Stimulated activated CD4-positive, alpha-beta T cell treated with anti-CD3 and anti-CD28 coated beads, Interleukin-4, amount 100 ng/mL, for 24 hours (primary cell): ENCODE measurements at places on chromosomes 3 and 15.

DNA sequence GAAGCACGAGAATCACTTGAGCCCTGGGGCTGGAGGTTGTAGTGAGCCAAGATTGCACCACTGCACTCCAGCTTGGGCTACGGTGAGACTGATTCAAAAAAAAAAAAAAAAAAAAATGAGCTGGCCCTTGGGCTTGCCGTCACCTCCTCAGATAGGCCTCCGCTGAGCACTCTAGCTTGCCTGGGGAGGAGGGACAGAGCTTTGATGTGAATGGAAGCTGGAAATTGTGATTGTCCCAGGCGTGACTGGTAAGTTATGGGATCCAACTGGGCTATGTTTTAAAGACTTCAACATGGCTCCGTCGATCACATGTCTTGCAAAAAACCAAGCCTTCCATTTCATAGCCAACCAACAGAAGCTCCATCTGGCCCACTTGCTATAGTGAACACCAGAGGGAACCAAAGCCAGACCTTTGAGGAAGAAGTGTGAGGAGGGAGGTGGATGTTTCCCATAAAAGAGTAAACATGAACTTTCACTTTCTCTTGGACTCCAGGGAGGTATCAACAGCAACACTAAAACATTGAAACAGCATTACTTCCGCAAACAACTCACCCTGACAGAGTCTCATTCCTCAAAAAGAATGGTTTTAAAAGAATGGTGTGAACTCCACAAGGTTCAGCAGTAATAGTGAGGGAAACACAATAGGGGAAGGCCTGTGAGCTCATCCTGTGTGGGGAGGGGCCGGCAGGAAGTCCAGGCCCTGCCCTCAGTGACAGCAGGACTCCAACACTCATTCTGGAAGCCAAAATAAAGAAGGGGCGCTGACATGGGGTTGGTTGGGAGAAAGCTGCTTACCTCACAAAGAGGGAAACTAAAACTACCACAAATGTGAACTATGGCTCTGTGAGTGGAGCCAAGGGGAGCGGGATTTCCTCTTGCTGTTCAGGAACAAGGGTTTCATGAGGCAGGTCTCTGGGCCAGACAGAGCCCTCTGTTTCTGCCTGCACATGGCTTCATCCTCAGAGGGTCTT is 59.2 kb upstream of the IL12A start:
- DNase-seq: no peak

DNA sequence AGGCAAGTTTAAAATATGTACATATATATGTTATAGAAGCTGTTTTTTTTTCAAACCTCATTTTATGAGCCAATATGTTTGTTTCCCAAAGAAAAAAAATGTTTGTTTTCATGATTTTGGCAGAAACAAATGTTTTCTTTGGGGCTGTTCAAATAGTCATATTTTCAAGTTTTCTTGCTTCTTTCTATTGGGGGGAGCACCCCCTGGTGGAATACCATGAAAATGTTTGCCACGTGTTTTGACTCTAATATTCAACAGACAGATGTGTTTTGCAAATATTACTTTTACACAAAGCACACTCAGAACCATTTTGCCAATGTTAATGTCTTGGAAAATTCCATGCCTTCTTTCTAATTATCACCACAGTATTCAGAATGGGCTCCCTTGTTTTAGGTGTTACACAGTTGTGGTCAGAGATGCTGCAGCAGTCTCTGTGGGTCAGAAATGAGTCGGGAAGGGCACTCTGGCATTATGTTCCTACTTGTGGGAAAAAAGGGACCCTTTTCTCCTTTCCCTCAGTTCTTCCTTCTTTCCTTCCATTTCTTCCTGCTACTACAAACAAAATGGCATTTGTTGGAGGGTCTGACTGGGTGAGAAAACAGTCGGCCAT is 817.0 kb downstream of the TUSC7 start:
- no peak for DNase-seq

DNA sequence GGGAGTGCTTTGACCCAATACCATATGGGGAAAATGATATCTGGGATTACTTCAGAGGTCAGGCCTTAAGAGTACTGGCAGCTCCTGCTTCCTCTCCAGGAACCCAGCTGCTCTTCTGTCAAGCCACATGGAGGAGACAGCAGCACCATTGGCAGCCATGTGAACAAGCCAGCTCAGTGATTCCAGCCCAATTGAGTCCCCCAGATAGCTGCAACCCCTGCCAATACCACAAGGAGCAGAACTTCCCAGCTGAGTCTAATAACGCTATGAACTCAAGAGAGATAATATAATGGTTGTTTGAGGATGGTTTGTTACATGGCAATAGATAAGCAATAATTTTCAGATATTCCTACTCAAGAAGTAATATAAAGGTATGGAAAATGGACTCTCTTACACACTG is 126.8 kb upstream of the CPNE4 start:
- no peak for DNase-seq

- DNase-seq: no peak
Measured at GRCh38 chr3:37973246-37974054, 17.1 kb upstream of the VILL start.

DNA sequence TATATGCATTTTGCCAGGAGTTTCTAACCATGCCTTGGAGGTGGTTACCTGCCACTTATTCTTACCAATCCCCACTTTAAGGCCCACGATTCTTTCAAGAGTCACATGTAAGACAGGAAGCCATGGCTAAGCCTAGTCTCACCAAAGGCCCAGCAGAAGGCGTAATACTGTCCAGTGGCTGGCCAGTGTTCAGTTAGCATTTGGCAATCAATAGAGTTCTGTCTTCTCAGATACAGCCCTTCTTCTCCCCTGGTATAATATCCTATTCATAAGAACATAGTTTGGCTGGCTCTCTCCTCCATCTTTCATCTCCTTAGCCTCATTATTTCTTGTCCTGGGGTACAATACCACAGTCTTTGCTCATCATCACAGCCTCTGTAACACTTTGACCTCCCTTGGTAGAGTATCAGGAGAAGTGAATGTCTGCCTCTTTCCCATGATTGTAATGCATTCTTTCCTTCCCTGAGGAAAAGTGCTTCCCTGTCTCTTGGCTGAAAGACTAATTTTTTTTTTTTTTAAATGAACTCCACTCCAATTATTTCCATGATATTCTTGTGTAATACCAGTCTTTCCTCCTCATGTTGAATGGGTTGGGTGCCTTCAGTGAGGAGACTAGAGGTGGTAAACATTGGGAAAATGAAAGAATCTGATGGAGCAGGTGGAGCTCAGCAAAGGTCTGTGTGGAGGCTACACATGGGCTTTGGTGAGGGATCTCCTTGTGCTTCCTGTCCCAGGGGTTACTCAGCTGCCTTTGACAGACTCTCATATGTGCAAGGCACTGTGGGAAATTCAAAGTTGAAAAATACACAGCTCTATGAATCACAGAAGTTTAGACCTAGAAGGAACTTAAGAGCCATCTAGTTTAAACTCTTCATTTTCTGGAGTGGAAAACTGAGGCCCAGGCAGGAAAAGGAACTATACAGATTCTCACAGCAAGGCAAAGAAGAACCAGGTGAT is 218.2 kb downstream of the P3H2 start:
- no peak for DNase-seq

GRCh38 chr3:47617086-47618010 is 38.7 kb upstream of the CSPG5 start:
- no peak for DNase-seq

DNA sequence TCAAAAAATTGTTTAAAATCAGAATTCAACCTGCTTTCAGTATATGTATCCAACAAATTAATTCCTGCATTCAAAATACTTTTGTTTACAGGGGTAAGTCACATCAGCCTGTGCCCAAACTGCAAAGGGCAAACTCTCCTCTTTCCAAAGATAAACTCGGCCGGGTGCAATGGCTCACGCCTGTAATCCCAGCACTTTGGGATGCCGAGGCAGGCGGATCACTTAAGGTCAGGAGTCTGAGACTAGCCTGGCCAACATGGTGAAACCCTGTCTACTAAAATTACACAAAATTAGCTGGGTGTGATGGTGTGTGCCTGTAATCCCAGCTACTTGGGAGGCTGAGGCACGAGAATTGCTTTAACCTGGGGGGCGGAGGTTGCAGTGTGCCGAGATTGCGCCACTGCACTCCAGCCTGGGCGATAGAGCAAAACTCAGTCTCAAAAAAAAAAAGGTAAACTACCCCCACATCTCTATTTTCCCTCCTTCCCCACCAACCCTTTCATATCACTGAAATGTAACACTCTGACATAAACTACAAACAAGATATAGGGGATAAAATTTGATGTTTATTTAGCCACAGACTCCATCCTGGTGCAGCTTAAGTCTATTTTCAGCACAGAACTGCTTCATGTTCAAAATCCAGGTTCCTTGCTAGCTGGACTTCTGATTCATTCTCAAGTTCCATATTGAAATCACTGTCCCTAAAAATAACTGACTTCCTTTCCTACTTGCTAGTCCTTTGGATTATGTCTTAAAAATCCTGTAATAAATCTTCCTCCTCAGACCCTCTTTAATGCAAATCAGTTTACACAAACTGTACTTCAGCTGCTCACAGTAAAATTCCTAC is 15.4 kb downstream of the UBP1 start:
- no peak for DNase-seq

DNA sequence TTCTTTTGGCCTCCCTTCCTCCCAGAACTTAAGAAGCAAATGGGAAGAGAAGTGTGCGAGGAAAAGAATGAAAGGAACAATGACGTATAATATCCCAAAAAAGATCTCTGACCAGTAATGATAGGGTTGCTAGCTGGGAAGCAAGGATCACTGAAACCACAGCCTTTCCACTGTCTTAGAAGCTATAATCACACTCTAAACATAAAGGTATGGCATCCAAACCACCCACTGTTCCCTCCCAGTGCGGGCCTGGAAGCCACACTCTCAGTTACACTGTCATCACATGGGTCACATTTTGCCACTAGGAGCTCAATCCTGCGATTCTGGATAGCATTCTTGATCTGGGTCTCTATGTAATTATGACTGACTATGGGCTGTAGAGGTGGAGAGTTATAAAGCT is 131.6 kb upstream of the HACD2 start:
- no peak for DNase-seq

GRCh38 chr3:32817558-32818228 is at the start of gene TRIM71:
Gene TRIM71 (plus strand): TSS chr3:32817997. CDS start chr3:32818081, 84 bp downstream.
- DNase-seq: peak; percentile 3

DNA sequence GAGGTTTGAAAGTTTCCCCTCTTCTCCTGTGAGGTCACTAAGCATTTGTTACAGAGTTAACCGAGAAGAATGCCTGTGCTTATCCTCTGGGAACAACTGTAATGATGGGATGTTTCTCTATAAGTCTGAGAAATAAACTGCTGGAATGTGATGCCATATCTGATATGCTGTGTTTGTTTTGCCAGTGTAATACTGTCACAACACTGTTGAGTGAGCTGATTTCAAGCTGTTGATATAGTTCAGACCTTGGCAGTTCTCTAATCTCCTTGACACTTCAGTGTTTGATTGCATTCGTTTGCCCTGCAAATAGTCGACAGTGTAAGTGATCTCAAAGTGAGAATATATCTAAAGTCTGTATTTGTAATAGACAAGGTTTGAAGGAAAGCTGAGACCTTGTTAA is 73.3 kb downstream of the PTPRG start:
- DNase-seq: no peak

DNA sequence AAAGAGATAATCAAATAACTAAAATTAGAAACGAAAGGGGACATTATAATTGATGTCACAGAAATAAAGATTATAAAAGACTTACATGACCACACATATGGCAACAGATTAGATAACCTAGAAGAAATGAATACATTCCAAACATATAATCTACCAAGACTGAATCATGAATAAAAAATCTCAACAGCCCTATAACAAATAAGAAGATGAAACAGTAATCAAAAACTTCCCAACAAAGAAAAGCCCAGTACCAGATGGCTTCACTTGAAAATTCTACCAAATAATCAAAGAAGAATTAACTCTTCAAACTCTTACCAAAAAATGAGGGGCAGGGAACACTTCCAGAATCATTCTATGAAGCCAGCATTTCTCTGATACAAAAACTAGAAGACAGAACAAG is 11.8 kb downstream of the TOP2B start:
- no peak for DNase-seq

DNA sequence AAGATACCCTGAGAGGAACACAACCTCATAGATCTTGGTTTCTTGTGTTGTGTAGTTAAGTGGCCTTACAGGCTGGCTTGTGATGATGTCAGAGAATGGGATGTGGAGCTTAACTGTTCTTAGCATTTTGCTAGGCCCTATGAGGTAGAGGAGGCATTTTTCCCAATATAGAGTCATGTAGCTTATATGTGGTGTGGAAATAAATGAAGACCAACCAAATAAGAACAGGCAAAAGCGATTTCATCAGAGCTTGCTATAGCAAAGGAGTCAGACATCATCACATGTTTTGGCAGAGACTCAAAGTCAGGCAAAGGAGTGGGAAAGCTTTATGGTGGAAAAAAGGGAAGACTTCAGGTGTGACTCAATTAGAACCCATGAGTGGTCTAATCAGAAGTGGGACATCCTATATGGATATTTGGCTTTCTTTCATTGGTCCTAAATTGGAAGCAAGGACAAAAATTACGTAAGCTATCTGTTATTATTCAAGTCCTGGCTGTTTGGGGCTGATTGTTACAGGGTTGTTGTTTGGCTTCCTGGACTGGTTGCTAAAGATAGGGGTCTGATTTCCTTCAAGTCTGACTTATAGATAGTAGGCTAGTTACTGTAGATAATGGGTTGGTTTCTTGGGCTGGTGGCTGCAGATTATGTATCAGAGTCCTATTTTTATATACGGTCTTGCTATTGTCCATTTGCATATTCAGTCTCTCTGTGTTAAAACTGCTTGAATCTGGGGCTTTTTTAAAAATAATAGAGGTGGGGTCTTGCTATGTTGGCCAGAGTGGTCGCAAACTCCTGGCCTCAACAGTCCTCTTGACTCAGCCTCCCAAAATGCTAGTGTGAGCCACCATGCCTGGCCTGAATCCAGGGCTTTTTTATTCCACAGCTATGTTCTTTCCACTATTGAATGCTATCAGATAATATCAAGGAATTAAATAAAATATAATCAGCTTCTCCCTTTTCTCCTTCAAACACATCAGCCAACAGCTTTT is 30.3 kb upstream of the SETD2 start:
- no peak for DNase-seq

DNA sequence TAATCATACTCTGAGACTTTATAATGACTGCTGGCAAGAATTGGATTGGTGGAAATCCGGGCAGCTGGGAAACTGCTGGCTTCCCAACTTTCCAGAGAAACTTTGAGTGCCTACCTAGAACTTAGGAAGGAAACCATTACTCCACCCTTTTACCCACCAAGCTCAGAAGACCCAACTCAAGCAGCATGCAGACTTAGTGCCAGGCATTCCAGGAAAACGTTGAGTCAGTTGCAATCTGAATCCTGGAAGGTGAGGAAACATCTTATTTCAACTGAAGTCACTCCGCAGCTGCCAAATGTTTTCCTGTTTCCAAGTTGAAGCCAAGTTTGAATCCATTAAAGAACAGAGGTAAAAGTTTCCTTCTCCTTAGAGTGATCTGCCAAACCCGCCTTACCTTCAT is 126.5 kb downstream of the ZNF385D start:
- DNase-seq: no peak

GRCh38 chr3:69752241-69752640 is 13.0 kb downstream of the MITF start:
- no peak for DNase-seq

GRCh38 chr3:130997289-130997688 is 29.3 kb downstream of the ASTE1 start:
- DNase-seq: no peak
